ENCODE measurements at places on chromosomes 16 and 17.

DNA sequence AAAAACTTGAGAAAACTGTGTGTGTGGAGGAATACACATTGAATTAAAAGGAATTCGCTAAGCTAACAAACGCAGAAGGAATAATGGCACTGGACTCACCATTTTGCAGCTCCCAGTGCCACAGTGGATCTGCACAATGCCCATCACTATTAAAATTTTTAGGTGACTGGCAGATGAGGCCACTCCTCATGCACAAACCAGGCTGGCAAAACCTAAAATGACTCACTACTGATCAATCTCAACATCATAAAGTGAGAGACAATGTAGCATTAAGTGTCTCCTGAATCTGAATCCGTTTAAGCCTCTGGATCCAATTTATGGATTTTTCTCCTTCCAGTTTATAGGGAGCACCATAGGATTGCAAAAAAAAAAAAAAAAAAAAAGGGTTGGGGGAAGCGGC lies 20.6 kb downstream of the MYH10 start:
- no peak for DNase-seq

GRCh38 chr16:27404163-27404823 lies 2.3 kb downstream of the IL21R start:
- no peak for DNase-seq

- no peak for DNase-seq
Observed at GRCh38 chr17:76142585-76143041, 1.6 kb upstream of the FOXJ1 start.

- no peak for DNase-seq
Observed at GRCh38 chr17:17752821-17753321, 71.6 kb downstream of the RAI1 start.

DNA sequence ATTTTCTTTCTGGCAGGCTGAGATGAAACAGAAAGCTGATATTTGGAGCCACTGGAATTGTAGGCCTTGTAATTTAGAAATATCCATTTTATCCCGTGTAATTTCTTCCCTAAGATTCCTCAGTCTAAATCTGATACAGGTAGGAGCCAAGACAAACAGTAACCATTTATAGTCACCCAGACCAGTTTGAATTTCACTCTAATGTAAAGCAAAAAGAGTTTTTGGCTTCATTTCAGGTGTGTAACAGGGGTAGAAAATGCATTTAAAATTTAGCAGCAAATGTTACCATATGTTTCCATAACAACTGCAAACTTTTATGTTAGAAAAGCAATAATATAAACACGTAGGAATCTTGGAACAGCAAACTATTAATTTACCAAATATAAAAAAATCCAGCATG lies 249.4 kb downstream of the FTO start:
- DNase-seq: no peak

- DNase-seq: no peak
Observed at GRCh38 chr17:39612291-39612894, 4.7 kb upstream of the NEUROD2 start.

DNA sequence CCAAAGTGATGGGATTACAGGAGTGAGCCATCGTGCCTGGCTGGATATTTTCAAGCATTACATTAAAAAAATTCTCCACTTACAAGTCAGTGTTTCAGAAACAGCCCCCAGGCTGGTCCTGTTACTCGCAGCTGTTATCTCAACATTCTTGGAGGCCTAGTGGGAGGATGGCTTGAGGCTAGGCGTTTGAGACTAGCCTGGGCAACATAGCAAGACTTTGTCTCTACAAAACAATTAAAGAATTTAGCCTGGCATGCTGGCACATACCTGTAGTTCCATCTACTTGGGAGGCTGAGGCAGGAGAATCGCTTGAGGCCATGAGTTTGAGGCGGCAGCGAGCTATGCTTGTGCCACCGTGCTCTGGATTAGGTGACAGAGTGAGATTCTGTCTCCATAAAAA lies 26.5 kb upstream of the SPNS3 start:
- DNase-seq: no peak

DNA sequence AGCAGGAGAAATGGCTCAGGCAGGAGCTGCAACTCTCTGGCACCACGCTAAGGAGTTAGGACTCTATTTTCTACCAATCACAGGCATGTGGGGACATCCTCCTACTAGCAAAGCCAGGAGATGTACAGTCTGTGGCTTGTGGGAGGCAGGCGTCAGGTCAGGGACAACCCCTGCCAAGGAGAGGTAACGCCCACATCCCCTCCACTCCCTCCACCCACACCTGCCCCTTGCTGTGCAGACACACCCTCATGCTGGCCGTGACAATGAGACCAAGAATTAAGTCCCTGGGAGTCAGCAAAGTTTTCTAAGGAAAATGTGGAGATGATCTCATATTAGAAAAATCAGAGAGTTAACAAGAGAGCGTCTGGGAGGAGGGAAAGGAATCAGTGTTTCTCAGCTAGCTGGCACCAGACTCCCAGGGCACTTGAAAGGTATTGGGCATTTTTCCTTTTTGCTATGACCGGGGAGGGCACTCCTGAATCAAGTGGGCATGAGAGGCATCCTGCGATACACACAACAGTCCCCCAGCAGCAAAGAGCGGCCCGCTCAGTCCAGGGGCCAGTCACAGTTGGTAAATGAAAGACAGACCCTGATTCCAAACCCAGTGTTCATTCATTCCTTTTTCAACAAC lies 87.3 kb upstream of the RPL38 start:
- no peak for DNase-seq

- DNase-seq: no peak
Observed at GRCh38 chr17:10429421-10430045, 7.8 kb upstream of the MYH8 start.
